ENCODE measurements at places on chromosomes 2 and 18.

GRCh38 chr2:36357847-36358659, 2.5 kb downstream of the CRIM1 start:
- DNase-seq: no peak

DNA sequence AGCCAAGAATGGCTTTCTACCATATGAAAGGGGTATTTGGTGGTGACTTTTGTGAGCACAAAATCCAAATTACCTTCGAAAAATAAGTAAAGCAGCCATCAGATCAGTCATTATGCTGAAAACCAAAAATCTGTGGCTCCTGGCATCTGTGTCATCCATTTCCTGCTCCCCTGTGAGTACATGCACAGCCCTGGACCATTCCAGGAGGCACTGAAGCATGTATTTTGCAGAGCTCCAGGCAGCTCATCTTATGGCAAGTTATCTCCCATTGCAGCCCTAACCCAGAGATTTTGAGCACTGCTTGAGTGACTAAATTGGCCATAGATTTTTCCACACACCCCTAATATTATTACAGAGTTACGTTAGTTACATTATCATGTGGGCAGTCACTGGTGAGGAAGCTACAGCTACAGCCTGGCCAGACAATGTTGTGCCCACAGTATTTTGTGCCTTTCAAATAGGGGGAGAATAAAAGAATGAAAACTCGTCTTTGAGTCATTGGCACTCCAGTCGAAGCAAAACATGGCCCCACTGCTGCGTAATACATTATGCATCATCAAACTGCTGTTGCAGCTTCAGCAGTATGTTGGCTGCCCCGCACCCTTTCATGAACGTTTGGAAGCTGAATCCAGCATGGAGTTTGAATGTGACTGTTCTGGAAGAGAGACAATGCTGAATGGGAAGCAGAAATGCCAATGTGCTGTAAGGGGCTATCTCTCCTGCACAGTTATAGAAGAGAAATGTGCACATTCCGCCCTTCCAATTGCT, 702.2 kb downstream of the RNF144A start:
- no peak for DNase-seq

GRCh38 chr2:23312996-23313606, 71.9 kb upstream of the KLHL29 start:
- DNase-seq: no peak

DNA sequence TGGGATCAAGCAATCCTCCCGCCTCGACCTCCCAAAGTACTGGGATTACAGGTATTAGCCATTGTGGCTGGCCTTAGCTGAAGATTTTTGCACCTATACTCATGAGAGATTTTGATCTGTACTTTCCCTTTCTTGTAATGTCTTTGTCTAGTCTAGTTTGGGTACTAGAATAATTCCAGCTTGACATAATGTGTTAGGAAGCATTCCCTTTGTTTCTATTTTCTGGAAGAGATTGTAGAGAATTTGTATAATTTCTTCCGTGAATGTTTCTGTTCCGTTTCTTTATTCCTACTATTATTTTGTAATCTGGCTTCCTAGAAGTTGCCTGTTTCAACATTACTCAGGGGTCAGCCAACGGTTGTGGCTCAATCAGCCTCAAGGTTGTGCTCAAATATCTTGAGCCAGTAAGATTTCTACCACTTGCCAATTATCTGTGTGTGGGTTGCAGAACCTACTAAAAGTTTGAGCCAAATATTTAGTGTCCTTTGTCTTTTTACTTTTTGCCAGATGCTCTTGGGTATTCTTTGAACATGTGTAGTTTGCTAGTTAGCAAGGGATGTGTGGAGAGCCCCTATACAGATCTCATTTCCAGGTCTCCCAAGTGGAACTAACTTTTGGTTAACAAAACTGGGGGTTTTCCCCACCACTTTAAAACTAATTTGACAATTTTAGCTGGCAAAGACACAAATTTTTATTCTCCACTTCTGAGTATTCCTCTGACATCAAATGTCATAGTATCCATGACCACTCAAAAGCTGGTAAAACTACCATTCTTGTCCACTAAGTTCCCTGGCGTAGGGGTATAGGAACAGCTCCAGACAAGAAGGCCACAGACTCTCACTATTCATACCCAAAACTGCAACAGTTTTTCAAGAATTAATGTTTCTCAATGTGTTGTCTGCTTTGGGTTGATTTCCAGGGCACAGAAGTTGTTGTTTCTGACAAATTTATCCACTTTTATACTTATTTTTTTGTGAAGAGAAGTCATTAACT, 42.8 kb upstream of the BAZ2B start:
- DNase-seq: no peak

DNA sequence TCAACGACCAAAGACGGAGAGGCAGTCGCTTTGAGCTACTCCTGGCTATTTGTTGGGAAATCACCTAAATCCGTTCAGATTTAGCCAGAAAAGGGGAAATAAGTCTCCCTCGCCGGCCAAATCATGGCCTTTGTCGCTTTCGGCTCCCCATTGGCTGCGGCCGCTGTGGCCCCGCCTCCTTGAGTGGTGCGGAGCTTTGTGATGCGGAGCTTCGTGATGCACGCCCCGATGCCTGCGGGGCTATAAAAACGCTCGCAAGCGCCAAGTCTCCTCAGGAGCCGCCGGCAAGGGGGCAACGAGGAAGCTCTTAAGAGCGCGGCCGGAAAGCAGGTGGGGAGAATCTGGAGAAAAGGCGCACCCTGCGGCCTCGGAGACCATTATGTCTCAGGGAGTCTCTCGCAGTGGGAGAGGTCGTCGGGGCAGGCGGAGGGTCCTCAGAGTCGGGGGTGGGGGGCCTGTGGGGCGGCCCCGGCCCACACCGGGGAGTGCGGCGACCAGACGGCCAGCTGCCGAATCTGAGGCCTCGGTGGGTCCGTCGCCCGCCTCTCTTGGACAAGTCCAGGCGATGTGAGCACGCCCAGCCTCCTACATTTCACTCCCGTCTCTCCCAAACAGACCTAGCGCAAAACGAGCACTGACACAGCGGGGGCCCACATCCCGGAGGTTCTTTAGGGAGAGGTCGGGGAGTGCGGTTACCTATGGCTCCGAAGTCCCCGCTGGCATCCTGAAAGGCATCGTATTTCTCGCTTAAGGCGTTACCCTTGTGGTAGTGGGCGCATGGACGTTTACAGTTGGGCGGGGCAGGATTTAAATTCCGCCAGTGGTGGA, at the start of gene CABYR:
CABYR (plus strand) TSS at position 274 of the 828 bp plus-strand sequence. CDS start 4,053 bp downstream, outside the sequence.
- peak; percentile 54 for DNase-seq

- no peak for DNase-seq
Measured at GRCh38 chr2:136027112-136027511, 41.7 kb upstream of the DARS1 start.

- DNase-seq: no peak
Measured at GRCh38 chr18:57931038-57931437, 113.0 kb upstream of the NEDD4L start.

DNA sequence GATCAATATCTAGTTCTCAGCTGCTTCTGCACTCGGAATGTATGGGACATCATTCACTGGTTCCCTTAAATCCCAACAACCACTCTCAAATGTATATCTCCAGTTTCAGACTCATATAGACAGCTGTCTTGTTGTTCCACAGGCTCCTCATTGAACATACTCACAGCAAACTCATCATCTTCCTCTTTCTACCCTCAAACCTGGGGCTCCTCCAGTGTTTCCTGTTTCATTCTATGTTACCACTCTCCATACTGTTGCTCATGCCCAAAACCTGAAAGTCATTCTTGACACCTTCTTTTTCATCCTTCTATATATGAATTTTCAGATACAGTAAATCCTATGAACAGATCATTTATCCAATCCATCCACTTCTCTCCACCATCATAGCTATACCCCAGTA, 18.7 kb upstream of the REL start:
- no peak for DNase-seq

- no peak for DNase-seq
Measured at GRCh38 chr2:221420245-221420644, 151.9 kb downstream of the EPHA4 start.

GRCh38 chr2:67997903-67998302, 64.9 kb downstream of the C1D start:
- no peak for DNase-seq

- no peak for DNase-seq
Measured at GRCh38 chr18:76488190-76488589, 6.9 kb downstream of the ZNF516 start.

- no peak for DNase-seq
Measured at GRCh38 chr2:162029287-162029901, 44.6 kb downstream of the DPP4 start.

DNA sequence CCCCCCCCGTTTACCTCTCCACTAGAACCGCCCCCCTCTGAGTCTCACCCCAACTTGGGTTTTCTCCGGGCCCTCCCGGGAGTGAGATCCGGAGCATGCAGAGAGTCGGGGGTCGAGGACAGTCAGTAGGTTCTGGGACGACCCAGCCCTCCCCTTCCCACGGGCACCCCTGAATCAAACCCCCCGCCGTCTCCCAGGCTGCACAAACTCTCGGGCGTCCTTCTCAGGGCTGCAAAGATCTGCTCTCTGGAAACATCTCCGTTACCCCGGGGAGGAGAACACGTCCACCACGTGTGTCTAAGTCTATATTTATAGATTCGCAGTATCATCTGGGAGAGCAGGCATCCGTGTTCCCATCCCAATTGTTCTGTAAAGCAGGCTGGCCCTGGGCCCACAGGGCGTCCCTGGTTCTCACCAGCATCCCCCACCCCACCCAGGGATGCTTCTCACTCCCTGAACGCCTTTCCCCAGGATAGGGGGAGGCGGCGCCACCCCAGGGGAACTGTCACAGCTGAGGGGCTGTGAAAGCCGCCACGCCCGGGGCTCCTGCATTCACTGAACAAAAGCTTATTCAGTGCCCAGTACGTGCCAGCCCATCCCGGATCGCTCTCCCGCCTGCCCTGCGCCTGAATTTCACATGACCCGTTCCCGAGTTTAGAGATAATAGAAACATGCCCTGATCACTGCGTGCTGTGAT, 765 bp upstream of the DIPK1C start:
- no peak for DNase-seq

DNA sequence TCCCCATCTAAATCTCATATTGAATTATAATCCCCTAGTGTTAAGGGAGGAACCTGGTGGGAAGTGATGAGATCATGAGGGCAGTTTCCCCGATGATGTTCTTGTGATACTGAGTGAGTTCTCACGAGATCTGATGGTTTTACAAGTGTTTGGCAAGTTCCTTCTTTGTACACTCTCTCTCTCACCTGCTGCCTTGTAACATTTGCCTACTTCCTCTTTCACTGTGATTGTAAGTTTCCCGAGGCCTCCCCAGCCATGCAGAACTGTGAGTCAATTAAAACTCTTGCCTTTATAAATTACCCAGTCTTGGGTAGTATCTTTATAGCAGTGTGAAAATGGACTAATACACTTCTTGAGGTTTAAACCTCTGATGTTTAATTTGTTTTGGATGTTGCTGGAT, 177.5 kb downstream of the CD8B2 start:
- DNase-seq: no peak

- DNase-seq: no peak
Measured at GRCh38 chr2:23302591-23302990, 82.4 kb upstream of the KLHL29 start.

DNA sequence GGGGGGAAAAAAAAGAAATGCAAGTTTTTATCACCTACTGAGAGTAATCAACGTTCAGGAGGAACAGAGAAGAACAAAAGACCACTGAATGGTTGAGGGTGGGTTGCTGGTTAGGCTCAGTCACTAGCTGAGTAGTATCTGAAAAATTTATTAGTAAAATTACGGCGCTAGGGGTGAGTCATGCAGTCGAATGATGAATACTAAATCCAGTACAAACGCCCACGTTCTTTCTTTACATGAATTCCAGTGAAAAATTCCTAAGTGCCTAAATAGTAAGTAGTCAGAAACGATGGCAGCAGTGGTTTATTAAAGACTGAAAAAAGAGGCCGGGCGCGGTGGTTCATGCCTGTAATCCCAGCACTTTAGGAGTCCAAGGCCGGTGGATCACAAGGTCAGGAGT, 52.0 kb downstream of the TEKT4 start:
- DNase-seq: no peak

DNA sequence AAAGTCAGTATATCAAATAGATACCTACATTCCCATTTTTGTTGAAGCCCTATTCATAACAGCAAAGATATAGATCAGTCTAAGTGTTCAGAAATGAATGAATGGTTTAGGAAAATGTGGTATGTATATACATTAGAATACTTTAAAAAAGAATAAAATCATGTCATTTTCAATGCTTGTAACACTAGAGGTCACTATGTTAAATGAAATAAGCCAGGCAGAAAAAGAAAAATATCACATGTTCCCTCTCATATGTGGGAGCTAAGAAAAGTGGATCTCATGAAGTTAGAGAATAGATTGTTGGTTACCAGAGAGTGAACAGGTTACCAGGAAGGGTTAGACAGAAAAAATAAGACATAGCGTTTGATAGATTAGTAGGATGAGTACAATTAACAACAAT, 1111.0 kb upstream of the SLC39A10 start:
- DNase-seq: no peak

- DNase-seq: no peak
Measured at GRCh38 chr2:238644095-238645081, 203.5 kb upstream of the TWIST2 start.

GRCh38 chr18:647304-647703, 10.1 kb upstream of the TYMS start:
- no peak for DNase-seq

DNA sequence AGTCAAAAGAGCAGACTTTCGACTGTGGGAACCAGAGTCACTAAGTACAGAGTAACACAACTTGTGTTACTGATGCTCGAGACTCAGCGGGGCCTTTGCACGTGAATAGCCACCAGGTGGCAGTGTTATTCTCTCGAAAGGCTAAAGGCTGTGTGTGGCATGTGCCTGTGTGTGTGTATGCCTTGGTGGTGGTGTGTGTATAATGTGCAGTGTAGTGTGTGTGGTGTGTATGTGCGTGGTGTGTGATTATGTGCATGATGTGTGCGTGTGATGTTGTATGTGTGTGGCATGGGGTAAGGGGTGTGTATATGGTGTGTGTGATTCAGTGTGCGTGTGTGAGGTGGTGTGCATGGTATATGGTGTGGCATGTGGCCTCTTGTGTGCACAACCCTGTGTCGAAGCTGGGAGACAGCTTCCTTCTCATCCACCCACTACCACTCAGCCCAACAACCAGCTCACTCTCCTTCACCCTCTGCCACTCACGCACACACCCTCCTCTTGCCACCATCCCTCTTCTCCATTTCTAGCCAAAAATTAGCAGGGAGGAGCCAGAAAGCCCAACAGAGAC, 83.0 kb upstream of the ZNF532 start:
- DNase-seq: peak; percentile 41

- DNase-seq: no peak
Measured at GRCh38 chr18:10035281-10035991, 121.6 kb downstream of the VAPA start.

- DNase-seq: no peak
Measured at GRCh38 chr18:78733762-78734613, 245.6 kb upstream of the SALL3 start.

DNA sequence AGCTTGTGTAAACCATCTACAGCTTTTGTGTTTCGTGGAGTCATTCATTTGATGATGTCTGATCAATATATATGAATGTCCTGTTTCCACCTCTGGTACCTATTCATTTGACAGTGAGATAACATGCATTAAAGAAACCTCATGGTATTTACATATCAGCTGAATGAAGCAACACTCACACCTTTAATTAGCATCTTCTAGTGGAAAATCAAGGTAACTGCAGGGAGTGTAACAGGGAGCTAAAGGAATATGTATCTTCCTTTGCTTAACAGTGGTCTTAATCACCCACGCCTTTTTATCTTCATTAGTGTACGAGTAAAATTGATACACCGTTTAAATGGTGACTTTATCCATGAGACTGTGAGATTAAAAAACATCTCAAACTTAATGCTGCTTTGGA, 15.6 kb downstream of the SLC39A10 start:
- DNase-seq: no peak

- DNase-seq: no peak
Measured at GRCh38 chr2:149329489-149330126, 779 bp upstream of the LYPD6 start.
